ENCODE measurements at places on chromosomes 2 and 18. TPM values are rescaled to one million over a fixed set of nuclear protein-coding genes. Genes with fewer than 3 reads are reported as not detected.

DNA sequence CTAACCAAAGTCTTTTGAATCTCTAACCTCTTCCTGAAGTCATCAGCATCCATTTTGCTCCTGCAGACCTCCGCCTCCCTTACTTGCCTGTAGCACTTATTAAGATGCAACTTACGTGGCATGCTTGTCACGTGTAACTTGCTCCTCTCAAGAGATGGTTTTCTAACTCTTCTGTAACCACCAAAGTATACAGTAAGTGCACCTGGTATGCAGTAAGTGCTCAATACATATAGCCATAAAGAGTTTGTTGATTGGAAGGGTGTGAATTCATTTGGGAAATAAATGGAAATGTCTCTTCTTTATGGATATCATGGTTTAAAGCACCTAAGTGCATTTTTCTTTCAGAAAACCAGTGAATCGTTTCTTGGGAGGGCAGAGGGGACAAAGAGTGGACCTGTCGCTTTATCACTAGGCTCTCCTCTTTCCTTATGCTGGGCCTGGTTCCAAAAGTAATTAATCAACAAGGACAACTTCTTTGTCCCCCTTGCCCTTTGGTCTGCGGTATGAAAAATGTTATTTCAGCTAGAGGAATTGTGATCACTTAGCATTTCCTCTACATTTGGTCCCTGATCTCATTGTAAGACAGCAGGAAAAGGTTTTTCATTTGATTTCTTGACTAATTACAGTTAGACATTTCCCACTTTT is 370.0 kb upstream of the SPRED2 start:
- no peak for DNase-seq
- no peak overlapping the region for H3K4me3 ChIP-seq
- H3K36me3 ChIP-seq = no peaks in the 10 kb centered on the region
- H3K27ac ChIP-seq = no peak overlapping the region
- H3K27me3 ChIP-seq = peaks cover 15% of the 10 kb centered on the region

GRCh38 chr2:228344531-228344930 is 163.0 kb upstream of the SPHKAP start:
- H3K4me1 ChIP-seq = no peaks in the 10 kb centered on the region
- H3K27ac ChIP-seq = no peak overlapping the region
- H3K36me3 ChIP-seq = peaks cover 6% of the 10 kb centered on the region
- H3K27me3 ChIP-seq = no peaks in the 10 kb centered on the region

DNA sequence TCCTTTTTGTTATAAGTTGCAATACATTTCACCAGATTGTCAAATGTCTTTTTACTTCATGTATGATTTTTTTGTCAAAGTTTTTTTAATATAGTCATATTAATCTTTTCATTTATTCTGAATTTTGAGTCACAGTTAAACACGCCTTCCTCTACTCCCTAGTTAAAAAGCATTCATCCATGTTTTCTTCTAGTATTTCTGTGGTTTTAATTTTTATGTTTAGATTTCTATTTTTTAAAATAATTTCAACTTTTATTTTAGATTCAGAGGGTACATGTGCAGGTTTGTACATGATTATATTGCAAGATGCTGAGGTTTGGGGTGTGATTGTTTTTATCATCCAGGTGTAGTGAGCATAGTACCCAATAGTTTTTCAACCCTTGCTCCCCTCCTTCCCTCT is 146.7 kb upstream of the MYO3B start:
- peaks cover 62% of the 10 kb centered on the region for H3K36me3 ChIP-seq
- no peaks in the 10 kb centered on the region for H3K4me1 ChIP-seq
- H3K4me3 ChIP-seq = no peak overlapping the region
- no peak for DNase-seq
- H3K27ac ChIP-seq = no peak overlapping the region
- H3K27me3 ChIP-seq = no peaks in the 10 kb centered on the region

DNA sequence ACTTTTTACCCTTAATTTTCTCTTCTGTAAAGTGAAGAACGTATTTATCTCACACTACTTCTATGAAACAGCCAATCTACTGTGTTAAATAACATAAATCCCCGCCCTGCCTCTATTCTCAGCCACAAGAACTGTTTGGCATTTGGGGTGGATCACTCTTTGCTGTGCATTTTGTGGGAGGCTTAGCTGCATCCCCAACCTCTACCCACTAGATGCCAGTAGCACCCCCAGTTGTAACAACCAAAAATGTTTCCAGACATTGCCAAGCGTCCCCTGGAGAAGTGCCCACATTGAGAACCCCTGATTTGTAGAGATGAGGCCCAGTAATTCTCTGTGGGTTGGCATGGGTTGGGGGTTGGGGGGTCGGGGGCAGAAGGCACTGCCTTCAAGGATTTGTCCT is 94.7 kb upstream of the BOD1L2 start:
- no peak for DNase-seq
- peaks cover 15% of the 10 kb centered on the region for H3K27me3 ChIP-seq
- H3K4me1 ChIP-seq = no peaks in the 10 kb centered on the region

GRCh38 chr18:29146068-29146467 is 969.1 kb upstream of the CDH2 start:
- H3K27ac ChIP-seq = no peak overlapping the region
- no peak overlapping the region for H3K4me3 ChIP-seq
- H3K27me3 ChIP-seq = no peaks in the 10 kb centered on the region
- H3K4me1 ChIP-seq = no peaks in the 10 kb centered on the region

GRCh38 chr2:107932979-107933378 is 53.3 kb upstream of the SLC5A7 start:
- no peak overlapping the region for H3K27ac ChIP-seq
- H3K4me1 ChIP-seq = no peaks in the 10 kb centered on the region
- no peaks in the 10 kb centered on the region for H3K36me3 ChIP-seq
- no peak for DNase-seq

- no peaks in the 10 kb centered on the region for H3K27me3 ChIP-seq
- no peak overlapping the region for H3K27ac ChIP-seq
- peaks cover 14% of the 10 kb centered on the region for H3K36me3 ChIP-seq
- H3K4me3 ChIP-seq = no peak overlapping the region
- DNase-seq = no peak
Measured at GRCh38 chr18:21851327-21851961, 110.9 kb downstream of the MIB1 start.

DNA sequence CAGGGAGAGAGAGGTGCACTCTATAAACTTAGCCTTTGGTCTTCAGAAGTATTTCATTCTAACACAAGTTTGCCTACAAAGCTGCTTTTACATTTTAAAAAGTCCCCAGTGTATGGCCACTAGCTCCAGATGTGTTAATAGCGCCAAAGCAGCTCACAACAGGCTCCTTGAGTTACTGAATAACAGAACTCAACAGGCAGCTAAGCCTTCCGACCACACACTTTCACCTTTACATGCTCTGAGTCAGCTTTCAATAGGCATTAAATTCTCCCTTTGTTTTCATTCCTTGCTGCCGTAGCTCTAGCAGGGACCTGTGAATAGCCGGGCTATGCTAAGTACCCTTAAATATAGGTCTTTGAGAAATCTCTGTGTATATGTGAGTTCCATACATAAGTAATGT is 262.8 kb upstream of the PARD3B start:
- H3K4me3 ChIP-seq = no peak overlapping the region
- H3K27me3 ChIP-seq = peaks cover 17% of the 10 kb centered on the region
- no peaks in the 10 kb centered on the region for H3K36me3 ChIP-seq
- H3K27ac ChIP-seq = no peak overlapping the region
- no peak for DNase-seq

- H3K4me3 ChIP-seq = no peak overlapping the region
- H3K27me3 ChIP-seq = peaks cover 6% of the 10 kb centered on the region
- no peak for DNase-seq
- H3K36me3 ChIP-seq = no peaks in the 10 kb centered on the region
- no peak overlapping the region for H3K27ac ChIP-seq
- H3K4me1 ChIP-seq = no peaks in the 10 kb centered on the region
Measured at GRCh38 chr18:6497543-6497942, 82.8 kb upstream of the L3MBTL4 start.

DNA sequence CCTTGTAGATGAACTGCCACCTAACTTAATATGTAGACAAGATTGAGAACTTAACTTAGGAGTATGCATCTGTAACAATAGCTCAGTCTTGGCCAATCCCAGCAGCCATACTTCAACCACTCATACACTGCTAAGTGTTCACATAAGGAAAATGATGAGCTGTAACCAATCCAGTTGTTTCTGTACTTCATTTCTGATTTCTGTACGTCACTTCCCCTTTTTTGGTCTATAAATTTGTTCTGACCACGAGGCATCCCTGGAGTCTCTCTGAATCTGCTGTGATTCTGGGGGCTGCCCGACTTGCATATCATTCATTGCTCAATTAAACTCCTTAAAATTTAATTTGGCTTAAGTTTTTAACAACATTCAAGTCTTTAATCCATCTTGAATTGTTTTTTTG is 6.4 kb downstream of the SH3YL1 start:
- H3K4me1 ChIP-seq = peaks cover 5% of the 10 kb centered on the region
- no peak overlapping the region for H3K4me3 ChIP-seq
- peaks cover 17% of the 10 kb centered on the region for H3K36me3 ChIP-seq
- DNase-seq = no peak

- H3K4me3 ChIP-seq = no peak overlapping the region
- H3K27me3 ChIP-seq = no peaks in the 10 kb centered on the region
- H3K36me3 ChIP-seq = no peaks in the 10 kb centered on the region
Measured at GRCh38 chr2:174965992-174966744, 39.0 kb downstream of the CHN1 start.

DNA sequence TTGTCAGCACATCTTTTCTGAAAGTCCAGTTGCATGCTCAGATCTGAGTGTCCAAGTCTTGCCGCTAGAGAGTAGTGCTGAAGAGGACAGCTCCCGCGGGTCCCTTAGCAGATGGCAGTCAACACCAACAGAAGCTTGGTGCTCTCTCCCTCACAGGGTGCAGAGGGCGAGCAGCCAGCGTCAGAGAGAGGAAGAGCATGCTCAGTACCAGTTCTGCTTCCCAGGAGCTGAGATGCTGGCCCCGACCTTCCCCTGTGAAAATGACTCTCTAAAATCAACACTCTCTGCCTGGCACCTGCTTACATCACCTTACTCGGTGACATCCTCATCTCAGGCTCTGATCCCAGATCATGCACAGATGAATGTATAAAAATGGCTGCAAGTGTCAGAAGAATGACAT is 86.0 kb upstream of the TWIST2 start:
- H3K27ac ChIP-seq = no peak overlapping the region
- no peaks in the 10 kb centered on the region for H3K36me3 ChIP-seq
- no peak for DNase-seq
- no peaks in the 10 kb centered on the region for H3K4me1 ChIP-seq
- no peak overlapping the region for H3K4me3 ChIP-seq

GRCh38 chr2:70304498-70304897 is 2.6 kb upstream of the FAM136A start:
- H3K4me1 ChIP-seq = peaks cover 21% of the 10 kb centered on the region
- no peak overlapping the region for H3K4me3 ChIP-seq
- no peak overlapping the region for H3K27ac ChIP-seq

- H3K4me3 ChIP-seq = no peak overlapping the region
- peaks cover 1% of the 10 kb centered on the region for H3K36me3 ChIP-seq
- no peak overlapping the region for H3K27ac ChIP-seq
- H3K27me3 ChIP-seq = peaks cover 31% of the 10 kb centered on the region
- H3K4me1 ChIP-seq = no peaks in the 10 kb centered on the region
Measured at GRCh38 chr2:42071791-42072190, 24.0 kb downstream of the PKDCC start.

- no peak overlapping the region for H3K4me3 ChIP-seq
- peaks cover 10% of the 10 kb centered on the region for H3K36me3 ChIP-seq
Measured at GRCh38 chr2:215668378-215668775, 232.5 kb upstream of the FN1 start.

DNA sequence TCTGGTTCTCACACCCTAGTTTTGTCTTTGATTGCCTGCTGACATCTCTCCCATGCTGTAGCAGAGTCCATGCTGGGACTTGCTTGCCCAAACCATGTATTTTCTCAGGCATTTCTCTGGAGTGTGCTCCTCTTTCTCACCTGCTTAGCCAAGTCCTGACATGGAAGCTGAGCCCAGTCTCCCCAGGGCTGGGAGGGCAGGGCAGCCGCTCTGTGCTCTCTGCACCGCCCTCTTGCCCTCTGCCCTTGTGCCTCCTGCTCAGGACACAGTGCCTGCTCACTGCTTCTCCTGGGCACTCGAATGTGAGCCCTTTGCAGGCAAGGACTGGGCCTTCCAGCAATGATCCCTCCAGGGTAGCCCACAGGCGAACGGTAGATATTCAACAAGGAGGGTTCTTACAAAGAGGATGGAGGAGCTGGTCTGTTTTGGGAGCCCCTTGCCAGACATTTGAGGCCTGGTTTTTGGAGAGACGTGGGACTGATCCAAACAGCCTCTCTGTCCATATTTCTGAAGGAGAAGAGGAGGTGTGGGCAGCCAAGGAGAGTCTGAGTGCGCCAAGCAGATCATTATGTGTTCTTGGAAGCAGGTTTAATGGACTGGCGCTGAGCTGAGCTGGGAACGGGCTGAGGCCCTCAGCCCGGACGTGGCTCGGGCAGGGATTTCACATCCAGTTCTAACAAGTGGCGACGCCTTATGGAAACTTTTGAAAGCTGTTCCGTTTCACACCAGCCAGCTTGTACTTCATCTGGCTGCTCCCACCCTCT is 4.0 kb downstream of the SLC14A2 start:
- peaks cover 4% of the 10 kb centered on the region for H3K27me3 ChIP-seq
- no peak overlapping the region for H3K4me3 ChIP-seq
- H3K27ac ChIP-seq = no peak overlapping the region
- DNase-seq = no peak
- H3K36me3 ChIP-seq = no peaks in the 10 kb centered on the region

DNA sequence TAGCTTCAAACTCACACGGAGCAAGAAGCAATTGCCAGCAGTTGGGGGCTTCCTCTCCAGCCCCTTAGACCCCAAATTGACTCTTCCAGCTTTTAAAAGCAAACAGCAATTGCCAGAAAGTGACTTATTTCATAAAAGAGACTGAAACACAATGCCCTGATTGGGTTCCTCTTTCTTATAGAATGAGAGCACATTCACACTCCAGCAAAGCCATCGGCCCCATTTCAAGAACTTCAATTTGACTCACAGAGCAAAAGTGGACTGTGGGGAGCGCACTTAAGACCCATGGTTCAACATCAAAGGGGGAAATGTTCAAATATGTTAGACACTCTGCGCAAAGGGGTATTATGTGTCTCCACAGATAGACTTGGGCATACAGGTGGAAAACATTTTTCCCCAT is 484.7 kb downstream of the BCL11A start:
- no peak overlapping the region for H3K27ac ChIP-seq
- H3K4me3 ChIP-seq = no peak overlapping the region
- peaks cover 2% of the 10 kb centered on the region for H3K4me1 ChIP-seq
- H3K36me3 ChIP-seq = no peaks in the 10 kb centered on the region
- no peaks in the 10 kb centered on the region for H3K27me3 ChIP-seq

- no peak for DNase-seq
- no peak overlapping the region for H3K27ac ChIP-seq
- no peak overlapping the region for H3K4me3 ChIP-seq
- peaks cover 35% of the 10 kb centered on the region for H3K27me3 ChIP-seq
- H3K4me1 ChIP-seq = no peaks in the 10 kb centered on the region
Measured at GRCh38 chr2:191748059-191748461, 70.1 kb downstream of the NABP1 start.

- H3K27me3 ChIP-seq = no peaks in the 10 kb centered on the region
Measured at GRCh38 chr2:123438675-123439074, 586.4 kb upstream of the CNTNAP5 start.

The IL36A gene
- total RNA-seq = 1.2 TPM

The GCKR gene
- not detected for total RNA-seq

The CNGA3 gene
- total RNA-seq = not detected

The CDKL4 gene
- not detected for total RNA-seq

The KCTD1 gene
- total RNA-seq = 3.5 TPM

The HNMT gene
- total RNA-seq = 0.34 TPM

The KIF5C gene
- total RNA-seq = 8.0 TPM

The CNPPD1 gene
- 64.1 TPM for total RNA-seq
